EH (cell line): ENCODE measurements at places on chromosomes 2 and 18.

DNA sequence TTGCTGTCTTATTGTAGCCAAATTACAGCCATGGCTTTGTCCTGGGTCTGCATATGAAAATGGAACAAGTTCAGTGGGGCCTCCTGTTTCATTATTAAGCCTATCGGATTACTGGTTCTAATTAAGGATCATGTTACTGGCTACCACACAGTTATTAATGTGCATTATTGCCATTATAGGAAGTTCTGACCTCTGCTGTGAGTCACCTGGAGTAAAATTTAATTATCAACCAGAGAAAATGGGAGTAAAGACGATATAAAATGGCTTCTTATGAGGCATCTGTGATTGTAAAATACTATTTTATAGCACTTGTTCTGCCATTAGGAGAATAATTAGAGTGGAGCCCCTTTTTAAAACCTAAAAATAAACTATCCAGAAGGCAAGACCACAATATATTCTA, 143.3 kb upstream of the ITGB6 start:
- no peak for DNase-seq

GRCh38 chr18:63105636-63106316, 213.8 kb downstream of the BCL2 start:
- no peak for DNase-seq

DNA sequence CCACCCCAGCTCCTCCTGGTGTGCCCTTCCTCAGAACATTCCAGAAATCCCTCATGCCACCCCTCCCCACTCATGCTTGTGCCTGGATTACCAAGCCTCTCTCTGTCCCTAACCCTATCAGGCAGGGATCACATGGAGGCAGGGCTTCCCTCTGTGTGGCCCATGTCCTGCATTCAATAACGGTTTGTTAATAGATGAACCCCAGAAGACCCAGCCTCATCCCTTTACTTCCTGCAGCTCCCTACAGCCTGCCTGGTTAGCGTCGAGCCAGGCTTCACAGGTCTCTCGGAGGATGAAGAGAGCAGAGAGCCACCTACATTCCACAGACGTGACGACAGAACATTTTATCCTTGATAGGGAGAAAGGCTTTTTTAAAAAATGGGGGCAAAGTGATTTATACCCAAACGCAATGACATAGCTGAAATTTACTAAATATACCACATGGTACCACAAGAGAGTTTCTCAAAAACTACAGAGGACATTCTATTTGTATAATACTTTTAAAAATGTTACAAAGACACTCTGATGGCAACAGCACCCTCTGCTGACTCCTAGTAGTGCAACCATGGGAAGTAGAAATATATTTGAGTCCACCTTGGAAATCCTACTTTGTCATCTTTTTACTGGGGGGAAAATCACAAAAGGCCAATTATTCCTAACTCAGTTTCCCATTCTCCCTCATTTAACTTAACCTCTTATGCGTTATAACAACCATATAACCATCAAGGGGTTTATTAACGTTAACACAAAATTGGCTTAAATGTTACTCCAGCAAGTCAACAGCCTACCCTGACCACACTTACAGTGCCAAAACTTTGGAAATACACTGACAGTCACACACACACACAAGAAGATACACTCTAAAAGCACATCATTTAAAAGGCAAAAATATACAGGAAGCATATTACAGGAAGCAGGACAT, 30.7 kb downstream of the FBXO15 start:
- DNase-seq, result peak; percentile 56

- DNase-seq, result no peak
Observed at GRCh38 chr18:28716338-28716737, 539.4 kb upstream of the CDH2 start.

GRCh38 chr2:96083989-96084857, 32.1 kb downstream of the ADRA2B start:
- no peak for DNase-seq

DNA sequence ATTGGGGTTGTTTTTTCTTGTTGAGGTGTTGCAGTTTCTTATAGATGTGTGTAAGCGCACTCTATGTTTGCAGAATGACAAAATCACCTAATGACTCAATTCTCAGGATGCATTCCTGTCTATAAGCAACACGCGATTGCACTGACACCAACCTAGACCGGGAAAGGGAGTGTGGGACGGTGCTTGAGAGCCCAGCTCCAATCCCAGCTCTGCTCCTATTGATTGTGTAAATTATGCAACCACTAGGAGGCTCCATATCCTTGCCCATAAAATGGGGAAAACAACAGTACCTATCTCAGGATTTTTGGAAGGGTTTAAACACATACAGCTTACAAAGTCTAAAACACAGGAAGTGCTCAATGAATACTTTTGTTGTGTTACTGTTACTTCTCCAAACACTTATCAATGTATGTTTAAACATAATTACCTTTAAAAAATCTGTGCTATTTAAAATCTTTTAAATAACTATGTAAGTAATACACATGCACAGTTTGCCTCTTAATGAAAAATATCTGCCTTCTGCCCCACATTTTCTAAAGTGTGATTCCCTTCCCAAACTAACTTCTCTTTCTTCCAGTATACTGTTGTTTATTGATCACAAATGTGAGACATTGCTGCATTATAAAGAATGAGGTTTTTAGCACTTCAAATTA, 132.5 kb downstream of the SPHKAP start:
- peak; percentile 74 for DNase-seq
